ENCODE measurements at places on chromosomes 2 and 18. TPM values are rescaled to one million over a fixed set of nuclear protein-coding genes. Genes with fewer than 3 reads are reported as not detected.

DNA sequence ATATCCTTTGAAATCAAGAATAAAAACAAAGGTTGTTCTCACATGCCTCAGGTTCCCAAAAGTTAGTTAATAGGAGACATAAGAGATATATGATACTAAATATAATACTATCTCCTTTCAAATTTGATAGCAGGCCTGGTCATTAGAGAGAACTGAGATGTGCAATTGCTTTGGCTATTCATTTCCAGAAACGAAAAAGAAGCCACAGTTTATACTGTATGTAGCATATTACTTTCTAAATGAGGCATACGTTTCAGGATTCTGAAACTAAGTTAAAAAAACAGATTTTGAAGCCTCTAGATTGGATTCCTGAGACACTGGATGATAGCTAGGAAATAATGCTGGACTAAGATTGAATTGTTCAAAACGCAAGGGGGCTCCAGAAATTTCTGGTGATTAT lies 7.1 kb downstream of the PPP1R1C start:
- no peak for DNase-seq

DNA sequence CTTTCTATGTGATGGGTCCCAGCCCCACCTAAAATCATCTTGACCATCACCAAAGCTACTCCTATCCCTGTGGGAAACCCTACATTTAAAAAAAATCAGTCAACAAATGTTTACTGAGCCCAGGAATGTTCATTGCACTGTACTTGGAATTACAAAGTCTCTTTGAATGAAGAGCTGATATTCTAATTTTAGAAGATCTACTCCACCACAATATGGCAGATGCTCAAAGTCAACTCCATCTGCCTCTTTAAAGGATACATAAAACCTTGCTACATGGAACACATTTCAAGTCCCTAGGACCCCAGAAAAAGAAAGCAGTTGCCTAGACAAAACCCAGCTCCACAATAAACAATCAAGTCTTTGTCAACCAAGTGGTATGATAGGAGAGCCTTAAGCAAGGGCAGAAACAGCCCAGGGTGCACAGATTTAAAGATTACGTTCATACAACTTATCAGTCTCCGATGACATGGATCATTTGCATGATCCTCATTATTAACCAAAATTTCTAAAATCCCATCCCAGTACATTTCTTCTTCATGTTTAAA lies 234.3 kb upstream of the ACVR2A start:
- DNase-seq: no peak

DNA sequence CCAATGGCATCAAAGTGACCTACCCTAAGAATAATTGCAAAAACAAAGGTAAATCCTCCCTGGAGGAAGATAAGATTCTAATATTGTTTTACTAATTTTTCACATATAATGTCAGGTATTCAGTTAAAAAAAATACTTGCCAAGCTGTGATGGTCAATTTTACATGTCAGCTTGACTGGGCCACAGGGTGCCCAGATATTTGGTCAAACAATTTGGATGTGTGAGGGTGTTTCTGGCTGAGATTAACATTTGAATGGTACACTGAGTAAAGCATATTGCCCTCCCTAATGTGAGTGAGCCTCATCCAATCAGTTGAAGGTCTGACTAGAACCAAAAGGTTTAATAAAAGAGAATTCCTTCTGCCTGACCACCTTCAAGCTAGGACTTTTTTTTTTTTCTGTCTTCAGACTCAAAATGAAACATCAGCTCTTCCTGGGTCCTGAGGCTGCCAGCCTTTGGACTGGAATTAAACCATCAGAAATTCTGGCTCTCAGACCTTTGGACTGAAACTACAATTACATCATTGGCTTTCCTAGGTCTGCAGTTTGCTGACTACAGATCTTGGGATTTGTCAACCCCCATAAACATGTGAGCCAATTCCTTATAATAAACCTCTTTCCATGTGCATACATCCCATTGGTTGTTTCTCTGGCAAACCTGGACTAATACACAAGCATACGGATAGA lies 65.4 kb downstream of the LDAH start:
- no peak for DNase-seq

DNA sequence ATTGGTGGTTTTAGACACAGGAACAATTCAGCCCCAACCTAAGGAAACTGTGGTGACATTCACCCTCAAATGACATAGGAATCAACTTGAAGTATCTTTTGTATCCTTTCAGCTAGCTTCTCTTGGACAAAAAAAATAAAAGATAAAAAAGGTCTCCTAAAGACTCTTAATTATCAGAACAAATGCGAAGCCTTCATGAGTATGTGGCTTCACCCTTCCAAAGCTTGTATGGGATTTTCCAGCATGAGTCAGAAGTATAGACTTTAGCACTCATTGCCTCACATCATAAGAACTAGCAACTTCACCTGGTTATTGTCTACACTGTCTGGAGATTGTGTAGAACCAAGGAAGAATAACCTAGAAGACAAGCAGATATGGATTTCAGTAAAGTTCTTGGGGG lies 135.4 kb downstream of the LAMA3 start:
- no peak for DNase-seq

DNA sequence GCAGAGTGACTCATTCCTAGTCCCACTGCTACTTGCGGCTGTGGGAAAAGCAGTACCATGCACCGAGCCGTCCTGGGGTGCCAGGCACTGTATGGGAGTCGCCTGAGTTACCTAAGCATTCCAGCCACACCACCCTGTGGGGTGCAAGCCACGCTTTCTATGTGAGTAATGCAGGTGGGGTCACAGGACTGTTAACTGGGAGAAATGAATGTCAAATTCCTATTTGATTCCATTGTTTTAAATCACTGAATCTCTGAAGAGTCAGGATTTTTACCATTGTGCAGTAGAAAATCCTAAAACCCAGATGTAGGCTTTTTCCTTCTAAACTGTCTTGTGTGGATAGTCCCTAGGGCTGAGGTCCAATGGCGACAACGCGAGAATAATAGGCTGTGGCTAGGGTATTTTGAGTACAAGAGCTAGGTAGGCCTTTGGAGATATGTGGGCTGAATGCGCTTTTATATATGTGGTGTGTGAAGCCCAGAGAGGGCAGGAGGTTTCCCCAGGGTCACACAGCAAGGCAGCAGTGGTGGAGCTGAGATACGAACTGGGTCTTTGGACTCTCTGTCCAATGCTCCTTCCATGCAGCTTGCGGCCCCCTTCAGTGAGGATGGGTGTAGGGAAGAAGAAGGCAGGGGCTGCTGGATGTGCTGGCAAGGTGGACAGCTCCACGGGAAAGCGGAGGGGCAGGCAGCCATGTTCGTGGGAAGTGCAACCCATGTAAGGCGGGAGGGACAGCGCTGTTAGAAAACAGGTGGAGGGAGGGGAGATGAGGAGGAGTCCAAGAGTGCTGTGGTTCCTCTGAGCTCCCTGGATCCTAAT lies 83.2 kb downstream of the DDX1 start:
- DNase-seq: no peak

- DNase-seq: peak; percentile 4
These were observed 83.7 kb upstream of the UBXN4 start for GRCh38 chr2:135657806-135658582.

- no peak for DNase-seq
These were observed 151.6 kb downstream of the SATB2 start for GRCh38 chr2:199306116-199306515.

DNA sequence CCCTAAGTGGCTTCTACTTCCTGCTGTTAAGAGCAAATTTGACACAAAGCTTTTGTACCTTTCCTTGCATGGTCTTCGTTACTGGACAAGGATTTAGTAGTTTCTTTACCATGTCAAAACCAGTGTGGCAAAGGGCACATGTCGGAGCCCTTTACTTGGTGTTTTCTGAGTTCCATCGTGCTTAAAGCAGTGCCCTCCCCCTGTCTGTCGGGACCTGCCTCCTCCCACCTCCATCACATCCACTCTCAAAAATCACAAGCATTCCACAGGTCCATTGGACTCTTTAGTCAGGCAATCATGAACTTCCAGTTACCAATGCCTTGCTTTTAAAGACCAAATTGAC lies 763 bp downstream of the CCDC141 start:
- peak; percentile 48 for DNase-seq

DNA sequence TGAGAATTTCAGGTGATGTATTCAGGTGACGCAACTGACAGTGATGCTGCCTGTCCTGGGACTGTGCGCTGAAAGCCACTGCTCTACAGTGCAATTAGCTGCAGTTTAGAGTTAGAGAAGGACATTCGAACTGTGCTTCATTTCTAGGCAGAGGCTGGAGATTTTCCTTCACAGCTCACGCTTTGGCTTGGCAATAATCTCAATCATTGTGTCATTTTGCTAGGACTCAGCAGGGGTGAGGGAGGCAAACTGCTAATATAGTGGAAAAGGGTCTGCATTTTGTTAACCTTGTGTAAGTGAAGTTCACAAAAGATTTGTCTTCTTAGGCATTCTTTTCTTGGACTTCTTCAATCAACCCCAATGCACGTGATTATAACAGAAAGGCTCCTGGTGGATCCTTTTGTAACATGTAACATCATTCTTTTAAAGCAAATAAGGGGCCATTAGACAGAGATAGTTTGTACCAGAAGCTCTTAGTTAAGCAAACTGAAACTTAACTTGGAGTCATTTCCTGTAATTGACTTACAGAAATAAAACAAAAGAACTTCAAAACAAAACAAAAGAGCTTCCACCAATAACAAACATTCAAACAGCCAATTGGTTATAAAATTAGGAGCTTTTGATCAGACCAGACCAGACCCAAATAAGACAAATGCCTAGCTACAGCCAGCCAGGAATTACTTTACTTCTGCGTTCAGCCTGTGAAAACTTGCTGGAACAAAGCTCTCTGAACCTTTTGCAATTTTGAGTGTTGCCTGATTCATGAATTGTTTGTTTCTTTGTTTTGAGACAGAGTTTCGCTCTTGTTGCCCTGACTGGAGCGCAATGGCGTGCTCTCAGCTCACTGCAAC lies 1376.3 kb upstream of the CELF4 start:
- DNase-seq: no peak

DNA sequence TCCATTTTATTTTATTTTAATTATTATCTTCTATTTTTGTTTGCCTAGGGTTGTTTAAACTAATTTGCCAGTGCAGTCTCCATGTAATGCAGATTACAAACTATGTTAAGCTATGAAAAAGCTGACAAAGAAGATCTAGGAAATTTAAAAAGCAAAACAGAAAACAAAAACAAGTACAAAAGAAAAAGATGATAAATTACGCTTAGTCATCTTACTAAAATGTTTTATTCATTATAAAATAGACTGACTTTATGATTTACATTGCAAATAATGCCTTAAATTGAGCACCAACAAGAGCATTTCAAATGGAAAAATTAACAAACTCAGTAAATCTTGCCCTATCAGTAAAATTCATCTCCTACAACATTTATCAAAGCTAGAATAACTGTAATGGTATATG lies 52.9 kb downstream of the LRPPRC start:
- DNase-seq: no peak

APOB gene
- not detected for total RNA-seq

ACVR2A gene
- 2.9 TPM for total RNA-seq

SYT4 gene
- not detected for total RNA-seq
